Amniotic stem cell (primary cell): ENCODE measurements at places on chromosomes 3 and 15.

GRCh38 chr3:115838786-115839185 is 215.5 kb downstream of the GAP43 start:
- DNase-seq, result no peak

DNA sequence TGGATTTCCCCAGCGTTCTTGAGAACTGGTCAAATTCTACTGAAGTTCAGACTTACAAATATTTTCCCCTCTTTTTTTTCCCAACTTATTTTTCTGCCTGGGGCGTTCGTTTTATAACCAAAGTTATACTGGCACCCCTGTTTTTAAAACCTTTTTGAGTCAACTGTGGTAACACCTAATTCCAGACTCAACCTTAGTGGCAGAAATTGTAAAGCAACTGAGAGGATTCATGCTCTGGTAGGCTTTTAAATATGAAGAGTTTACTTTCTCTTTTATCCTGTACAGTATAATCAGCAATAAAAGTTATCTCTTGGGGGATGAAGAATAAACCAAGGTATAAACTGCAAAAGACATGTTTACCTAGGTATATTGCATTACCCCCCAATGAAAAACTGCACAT is 2.3 kb downstream of the IL5RA start:
- DNase-seq, result no peak

DNA sequence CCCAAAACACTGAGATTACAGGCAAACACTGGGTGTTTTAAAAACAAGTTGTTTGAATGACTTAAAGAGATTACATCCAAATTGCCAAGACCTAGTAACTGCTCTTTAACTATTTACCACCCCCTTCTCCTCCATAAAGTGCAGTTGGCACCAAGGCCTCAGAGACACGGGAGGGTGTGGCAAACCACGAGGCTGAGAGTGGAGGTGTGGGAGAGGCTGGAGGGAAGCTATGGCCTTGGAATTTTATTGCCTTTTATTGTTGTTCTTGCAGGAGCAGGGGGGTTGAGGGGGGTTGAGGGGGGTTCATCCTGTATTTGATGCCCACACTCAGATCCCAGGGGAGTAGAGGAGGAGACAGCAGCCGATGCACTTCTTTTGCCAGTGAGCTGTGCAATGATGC is 75.9 kb upstream of the CTDSPL start:
- DNase-seq, result no peak

GRCh38 chr3:173870976-173871375 is 473.4 kb downstream of the NLGN1 start:
- no peak for DNase-seq

DNA sequence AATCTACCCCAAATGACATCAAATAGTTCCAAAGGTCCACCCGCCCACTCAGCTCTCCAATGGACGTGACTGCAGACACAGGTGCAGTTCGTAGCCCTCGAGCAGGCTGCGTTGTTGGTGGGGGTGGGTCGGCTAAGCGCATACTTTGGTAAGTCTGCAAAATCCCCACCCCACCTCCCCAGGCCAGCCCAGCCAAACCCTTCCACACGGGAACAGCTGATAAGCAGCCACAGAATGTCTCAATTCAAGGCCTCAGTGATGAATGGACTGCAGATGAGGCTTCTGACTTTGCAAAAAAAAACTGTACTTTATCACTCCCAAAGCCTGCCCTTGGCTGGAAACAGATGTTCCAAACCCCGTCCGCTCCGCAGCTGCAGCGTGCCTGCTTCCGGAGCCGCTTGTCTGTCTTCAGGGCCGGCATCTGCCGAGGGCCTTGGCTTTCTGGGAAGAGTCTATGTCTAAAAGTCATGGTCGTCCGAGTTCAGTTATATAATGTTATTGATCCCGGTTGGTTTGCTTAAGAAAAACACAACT is 38.2 kb downstream of the PCSK6 start:
- no peak for DNase-seq

DNA sequence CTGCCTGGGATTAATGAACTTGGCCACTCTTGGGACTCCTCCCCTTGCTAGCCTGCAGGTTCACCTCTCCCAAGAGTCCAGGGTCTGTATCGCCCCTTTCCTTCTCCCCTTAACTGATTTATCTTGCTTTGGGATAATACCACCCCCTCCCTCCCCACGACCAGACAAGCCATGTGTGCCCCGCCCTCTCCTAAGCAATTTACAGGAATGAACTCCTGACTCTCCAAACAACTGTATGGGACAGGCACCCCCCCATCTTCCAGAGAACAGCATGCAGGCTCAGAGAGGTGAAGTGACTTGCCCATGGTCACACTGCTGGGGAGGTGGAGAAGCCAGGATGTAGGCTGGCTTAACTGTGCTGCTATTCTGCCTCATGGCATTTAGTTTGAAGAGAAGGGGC is 46.8 kb downstream of the RGMA start:
- no peak for DNase-seq

DNA sequence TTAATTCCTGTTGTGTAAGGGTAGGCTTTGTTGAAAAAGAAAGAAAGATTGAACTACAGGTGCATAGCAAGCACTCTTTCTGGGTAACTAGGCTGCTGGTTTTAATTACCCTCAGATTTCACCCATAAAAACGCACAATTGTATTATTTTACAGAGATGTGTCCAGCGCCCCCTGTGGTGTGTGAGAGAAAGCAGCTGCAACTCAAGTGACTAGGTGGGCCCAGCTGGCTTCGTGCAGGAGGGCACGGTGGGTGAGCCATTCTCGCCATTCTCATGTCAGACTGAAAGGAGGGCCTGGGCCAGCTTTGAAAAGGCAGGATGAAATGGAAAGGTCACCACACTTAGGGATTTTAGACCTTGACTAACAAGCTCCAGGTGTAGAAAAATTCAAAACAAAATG is 122.6 kb downstream of the LRIG1 start:
- no peak for DNase-seq

- DNase-seq, result no peak
Measured at GRCh38 chr3:156353563-156353962, 201.4 kb downstream of the SSR3 start.

- no peak for DNase-seq
Measured at GRCh38 chr3:63611382-63611781, 41.1 kb upstream of the SNTN start.

- peak; percentile 19 for DNase-seq
Measured at GRCh38 chr3:50627407-50628051, 10.6 kb downstream of the MAPKAPK3 start.

GRCh38 chr3:51680663-51681230 is 9.7 kb downstream of the TEX264 start:
- no peak for DNase-seq

DNA sequence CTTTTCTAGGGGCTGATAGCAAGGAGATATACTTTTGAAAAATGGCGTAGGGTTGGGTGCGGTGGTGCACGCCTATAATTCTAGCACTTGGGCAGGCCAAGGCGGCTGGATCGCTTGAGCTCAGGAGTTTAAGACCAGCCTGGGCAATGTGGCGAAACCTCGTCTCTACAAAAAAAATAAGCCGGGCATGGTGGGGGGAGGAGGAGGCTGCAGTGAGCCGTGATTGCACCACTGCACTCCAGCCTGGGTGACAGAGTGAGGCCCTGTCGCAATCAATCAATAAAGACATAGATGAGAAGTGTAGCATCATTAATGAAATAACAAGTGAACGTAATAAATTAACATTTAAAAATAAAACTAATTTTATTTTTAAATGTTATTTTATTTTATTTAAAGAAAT is 134.6 kb downstream of the SLCO3A1 start:
- no peak for DNase-seq

DNA sequence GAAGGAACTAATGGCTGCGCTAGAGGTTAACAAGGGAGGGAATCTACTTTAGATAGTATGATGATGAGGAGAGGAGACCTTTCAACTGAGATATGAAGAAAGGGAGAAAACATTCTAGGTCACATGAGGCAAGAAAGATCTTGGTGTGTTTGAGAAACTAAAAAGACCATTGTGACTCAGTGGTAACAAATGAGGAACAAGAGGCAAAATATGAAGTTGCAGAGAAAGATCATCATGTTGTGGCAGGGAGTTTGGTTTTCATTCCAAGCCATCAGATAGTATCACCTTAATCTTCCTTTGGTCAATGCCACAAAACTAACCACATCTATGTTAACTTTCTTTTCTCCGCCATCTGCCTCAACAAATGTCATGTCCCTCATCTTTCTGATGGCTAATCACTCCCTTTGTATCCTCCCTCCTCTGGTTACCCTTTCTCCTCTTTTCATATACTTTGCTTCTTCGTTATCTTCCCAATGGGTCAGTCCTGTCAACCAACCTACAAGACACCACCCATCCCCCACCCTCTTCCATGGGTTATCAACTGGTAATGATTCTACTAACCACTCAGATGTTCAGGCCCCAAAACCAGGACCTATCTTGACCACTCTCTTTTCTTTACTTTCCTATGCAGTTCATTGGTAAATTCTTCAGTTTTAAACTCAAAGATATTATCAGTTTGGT is 2.4 kb upstream of the PDCD6IP start:
- no peak for DNase-seq

DNA sequence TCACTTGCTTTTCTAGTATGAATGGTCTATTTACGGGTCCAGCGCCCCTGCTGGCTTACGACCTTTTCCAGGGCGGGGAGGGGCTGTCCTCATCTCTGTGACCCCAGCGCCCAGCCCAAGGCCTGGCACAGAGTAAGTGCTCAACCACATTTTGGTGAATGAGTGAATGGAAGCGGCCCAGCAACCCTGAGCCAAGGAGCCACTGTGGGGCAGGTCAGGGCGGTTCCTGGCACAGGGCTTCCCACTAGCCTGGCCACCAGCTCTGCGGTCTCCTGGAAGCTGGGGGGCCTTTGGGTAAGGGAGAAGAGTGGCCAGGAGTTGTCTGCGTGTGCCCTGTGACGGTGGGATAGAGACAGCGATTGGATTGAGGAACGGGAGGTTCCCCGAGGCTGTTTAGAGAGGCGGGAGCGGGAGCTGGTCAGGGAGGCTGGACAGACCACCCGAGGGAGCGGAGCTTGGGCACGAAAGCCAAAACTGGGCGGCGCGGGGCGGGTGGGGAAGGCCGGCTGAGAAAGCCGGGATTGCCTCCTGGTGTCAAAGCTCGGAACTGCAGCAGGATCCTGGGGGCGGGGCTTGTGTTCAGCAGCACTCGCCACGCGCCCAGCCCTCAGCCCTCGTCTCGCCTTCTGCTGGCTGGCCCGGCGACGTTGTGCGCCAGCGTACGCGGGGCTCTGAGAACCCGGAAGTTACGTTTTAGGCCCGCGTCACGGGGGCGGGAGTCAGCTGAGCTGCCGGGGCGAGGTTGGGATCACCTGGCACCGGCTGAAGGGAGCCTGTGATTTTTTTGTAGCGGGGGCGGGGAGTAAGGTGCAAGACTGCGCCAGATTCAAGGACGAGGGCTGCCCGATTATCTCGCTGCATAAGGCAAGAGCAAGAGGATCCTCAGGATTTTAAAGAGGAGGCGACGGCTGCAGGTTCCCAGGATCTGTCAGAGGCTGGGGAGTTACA is at the start of gene VPS18:
TSS of gene VPS18 (plus strand) at position 718 of the 948 bp plus-strand sequence. CDS start 319 bp downstream, outside the sequence.
- DNase-seq, result peak; percentile 97

DNA sequence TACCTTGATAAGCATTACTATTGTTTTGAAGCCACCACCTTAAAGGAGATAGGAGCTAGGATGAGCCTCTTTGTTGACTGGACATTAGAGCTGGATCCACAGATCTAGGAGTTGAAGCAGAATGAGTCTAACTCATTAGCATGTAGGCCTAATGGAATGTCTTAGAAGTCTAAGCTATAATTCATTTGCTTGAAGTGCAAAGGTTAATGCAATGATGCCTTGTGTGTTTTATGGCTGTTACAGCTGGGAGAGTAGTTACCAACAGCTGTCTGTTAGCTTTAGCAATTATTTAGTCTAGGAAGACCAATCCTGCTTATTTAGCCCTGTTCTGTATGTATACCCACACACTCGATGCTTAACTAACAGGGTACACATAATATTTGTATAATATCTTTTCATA is 419.3 kb downstream of the TUSC7 start:
- DNase-seq, result no peak

DNA sequence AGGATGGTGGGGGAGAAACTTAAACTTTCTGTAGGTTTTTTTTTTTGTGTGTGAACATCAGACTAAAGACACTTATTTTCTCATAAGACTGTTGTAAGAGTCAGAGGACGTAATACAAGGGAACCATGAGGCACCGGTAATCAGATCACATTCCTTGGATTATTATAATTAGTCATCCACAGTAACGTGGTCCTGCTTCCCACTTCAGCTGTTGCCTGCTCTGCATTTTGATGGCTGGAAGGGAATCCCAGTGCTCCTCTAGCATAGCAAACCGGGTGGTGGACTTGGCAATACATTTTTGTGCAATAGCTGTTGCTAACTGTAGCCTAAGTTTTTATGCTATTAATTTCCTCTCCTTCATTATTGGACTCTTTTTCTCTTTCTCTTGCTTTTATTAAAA is 294.8 kb downstream of the NR2F2 start:
- DNase-seq, result no peak

GRCh38 chr3:43895573-43895972 is 204.8 kb downstream of the ABHD5 start:
- no peak for DNase-seq

DNA sequence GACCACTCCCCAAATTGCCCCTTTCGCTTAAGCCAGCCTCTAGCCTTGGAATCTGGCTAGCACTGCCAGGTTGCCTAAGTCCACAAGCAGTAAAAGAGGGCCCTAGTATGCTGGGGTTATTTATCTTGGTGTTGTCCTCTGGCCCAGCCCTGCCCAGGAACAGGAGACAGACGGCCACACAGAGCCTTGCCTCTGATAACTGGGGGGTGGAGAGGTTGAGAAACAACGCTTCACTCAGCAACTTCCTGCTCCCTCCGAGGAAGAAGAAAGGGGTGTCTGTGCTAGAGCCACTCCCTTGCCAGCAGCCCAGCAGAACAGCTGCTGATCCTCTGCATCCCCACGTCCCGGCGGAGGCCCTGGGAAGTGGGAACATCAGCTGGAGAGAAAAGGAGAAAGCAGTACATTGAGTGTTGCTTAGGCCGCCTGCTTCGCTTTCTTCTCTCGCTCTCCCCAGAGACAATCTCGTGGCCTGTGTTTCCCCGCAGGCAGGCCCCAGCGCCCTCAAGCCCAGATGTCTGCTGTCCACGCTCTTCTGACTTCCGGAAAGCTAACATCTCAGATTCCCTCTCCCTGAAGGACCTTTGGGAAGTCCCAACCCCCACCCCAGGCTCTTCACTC is 22.6 kb upstream of the C3orf70 start:
- DNase-seq, result no peak

- peak; percentile 56 for DNase-seq
Measured at GRCh38 chr3:176663837-176664831, 533.1 kb downstream of the TBL1XR1 start.

DNA sequence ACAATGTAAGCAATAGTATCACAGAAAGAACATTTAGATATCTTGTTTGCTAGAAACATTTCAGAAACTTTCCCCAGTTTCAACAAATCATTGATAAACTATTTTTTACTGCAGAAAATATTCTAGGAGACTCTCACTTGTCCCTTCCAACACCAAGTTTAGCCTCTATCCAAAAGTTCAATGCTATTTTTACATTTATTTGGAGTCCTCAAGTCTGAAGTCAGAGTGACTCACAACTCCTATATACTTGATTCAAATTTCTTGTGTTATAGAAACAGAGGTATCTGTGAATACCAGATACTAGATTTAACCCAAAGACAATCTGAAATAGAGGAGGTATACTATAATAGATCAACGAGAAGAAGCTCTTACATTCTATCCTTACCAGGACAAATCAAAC is 49.6 kb downstream of the RFX7 start:
- no peak for DNase-seq

- no peak for DNase-seq
Measured at GRCh38 chr15:59304807-59305206, 67.9 kb downstream of the MYO1E start.
